Stimulated activated CD8-positive, alpha-beta memory T cell treated with anti-CD3 and anti-CD28 coated beads, Interleukin-15, amount 100 ng/mL, for 4 hours (primary cell): ENCODE measurements at places on chromosomes 12 and 14.

DNA sequence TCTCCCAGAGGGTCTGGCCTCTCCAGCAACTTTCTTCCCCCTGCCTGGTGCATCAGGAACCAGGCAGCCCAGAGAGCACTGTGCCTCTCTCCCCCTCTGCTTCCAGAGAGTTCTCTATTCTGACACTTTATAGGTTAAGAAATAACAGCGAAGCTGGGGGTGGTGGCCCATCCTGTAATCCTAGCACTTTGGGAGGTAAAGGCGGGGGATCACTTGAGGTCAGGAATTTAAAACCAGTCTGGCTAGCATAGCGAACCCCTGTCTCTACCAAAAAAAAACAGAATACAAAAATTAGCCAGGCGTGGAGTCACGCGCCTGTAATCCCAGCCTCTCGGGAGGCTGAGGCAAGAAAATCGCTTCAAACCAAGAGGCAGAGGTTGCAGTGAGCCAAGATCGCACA lies 58.3 kb downstream of the ESRRB start:
- no peak for DNase-seq

DNA sequence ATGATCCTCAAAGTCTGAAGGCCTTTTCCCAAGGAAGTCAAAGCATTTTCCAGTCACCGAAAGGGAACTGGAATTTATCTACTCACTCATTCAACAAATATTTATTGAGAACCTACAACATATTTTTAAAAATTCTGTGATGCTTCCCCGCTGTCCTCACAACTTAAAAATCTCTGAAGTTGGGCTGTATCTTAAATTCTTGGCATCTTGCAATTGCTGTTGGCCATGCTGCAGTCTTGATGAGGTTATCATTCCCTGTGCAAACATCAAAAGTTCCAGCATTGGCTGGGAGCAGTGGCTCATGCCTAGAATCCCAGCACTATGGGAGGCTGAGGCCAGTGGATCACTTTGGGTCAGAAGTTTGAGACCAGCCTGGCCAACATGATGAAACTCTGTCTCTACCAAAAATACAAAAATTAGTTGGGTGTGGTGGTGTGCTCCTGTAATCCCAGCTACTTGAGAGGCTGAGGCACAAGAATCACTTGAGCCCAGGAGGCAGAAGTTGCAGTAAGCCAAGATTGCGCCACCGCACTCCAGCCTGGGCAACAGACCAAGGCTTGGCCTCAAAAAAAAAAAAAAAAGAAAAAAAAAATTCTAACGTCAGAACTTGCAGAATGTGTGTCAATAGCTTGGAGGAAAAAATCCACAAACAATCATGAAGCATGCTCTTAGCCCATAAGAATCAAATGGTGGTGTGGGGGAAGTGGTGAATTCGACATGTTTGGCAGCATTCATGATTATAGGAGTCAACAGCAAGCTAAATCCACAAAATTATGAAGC lies 34.9 kb downstream of the CCDC177 start:
- no peak for DNase-seq

DNA sequence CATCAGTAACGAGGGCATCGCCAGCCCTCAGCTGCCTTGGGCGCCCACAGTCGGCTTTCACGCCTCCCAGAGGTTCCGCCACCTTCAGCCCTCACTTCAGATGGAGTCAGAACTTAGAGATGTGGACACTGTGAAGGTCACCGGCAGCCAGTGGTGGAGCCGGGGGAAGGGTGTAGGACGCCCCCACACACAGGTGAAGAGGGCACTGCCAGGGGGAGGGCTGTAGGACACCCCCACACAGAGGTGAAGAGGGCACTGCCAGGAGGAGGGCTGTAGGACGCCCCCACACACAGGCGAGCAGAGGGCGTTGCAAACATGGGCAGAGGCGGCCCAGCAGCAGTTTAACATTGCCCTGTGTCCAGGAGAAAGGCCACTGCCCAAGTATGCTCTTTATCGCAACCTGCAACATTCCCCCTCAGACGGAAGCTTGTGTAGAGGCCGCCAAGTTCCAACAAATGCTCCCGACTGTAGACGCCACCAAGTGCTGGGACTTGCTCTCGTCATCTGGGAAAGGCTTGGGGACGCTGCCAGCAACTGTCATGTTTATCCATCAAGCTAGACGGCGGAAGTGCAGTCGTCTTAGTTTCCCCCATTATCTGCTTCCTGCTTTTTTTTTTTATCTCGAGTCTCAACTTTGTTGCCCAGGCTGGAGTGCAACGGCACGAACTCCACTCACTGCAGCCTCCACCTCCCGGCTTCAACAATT lies 4.9 kb upstream of the ANKLE2 start:
- no peak for DNase-seq

DNA sequence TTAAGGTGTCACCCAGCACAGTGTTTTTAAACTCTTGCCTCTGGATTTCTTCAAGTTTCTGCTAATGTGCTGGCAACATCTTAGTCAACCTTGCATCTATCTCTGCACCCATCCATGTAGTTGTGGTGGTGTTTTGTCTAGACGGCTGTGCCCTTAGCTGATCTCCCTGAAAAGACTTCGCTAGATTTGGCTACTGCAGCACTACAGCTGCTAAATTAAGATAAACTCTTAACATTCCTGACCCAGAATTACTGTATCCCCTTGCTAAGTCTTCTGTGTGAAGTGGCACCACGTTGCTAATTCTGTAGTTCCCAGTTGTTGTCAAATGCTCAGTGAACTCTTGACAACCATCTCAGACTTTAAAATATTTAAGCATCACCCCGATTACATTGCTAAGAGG lies 66.8 kb downstream of the SRGAP1 start:
- DNase-seq = no peak

DNA sequence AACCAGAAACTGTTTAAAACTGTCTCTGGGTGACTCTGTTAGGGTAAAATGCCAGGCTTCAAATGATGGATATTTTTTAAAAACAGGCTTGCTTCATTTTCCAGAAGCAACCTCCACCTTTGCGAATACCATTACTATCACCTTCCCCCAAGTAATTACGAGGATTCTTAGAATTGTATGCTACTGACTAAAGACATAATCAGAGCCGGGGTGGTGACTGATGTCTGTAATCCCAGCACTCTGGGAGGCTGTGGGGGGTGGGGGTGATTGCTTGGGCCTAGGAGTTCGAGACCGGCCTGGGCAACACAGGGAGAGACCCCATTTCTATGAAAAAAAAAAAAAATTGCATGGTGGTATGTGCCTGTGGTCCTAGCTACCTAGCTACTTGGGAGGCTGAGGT lies 38.3 kb downstream of the FGD6 start:
- no peak for DNase-seq

GRCh38 chr12:130994821-130995375 lies 41.2 kb downstream of the ADGRD1 start:
- DNase-seq = no peak

- no peak for DNase-seq
Observed at GRCh38 chr12:76813265-76813664, 49.4 kb downstream of the ZDHHC17 start.

DNA sequence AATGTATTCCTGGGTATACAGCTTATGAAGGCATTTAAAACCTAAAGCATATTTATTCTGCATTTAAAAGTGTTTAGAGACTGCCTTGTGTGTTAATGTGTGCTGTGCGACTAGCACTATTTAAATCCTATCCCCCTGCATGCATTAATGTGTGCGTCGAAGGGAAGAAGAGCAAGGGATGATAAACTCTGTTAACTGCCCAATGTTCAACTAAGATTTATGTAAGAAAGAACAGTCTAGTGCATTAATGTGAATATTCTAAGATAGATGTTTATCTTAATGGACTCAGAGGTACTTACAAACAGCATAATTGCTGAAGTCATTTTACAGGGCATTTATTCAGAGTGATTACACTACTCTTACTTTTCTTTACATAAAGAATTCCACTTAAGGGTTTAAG lies 424.8 kb downstream of the DIO2 start:
- DNase-seq = no peak

DNA sequence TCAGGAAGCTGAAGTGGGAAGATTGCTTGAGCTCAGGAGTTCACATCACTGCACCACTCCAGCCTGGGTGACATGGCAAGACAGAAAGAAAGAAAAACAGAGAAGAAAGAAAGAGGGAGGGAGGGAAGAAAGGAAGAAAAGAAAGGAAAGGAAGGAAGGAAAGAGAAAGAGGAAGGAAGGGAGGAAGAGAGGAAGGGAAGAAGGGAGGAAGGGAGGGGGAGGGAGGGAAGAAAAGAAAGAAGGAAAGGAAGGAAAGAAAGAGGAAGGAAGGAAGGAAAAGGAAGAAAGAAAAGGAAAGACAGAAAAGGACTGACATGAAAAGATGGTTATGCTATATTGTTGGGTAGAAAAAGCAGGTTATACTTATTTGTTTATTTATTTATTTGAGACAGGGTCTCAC lies 3.9 kb downstream of the GLTP start:
- DNase-seq = no peak

DNA sequence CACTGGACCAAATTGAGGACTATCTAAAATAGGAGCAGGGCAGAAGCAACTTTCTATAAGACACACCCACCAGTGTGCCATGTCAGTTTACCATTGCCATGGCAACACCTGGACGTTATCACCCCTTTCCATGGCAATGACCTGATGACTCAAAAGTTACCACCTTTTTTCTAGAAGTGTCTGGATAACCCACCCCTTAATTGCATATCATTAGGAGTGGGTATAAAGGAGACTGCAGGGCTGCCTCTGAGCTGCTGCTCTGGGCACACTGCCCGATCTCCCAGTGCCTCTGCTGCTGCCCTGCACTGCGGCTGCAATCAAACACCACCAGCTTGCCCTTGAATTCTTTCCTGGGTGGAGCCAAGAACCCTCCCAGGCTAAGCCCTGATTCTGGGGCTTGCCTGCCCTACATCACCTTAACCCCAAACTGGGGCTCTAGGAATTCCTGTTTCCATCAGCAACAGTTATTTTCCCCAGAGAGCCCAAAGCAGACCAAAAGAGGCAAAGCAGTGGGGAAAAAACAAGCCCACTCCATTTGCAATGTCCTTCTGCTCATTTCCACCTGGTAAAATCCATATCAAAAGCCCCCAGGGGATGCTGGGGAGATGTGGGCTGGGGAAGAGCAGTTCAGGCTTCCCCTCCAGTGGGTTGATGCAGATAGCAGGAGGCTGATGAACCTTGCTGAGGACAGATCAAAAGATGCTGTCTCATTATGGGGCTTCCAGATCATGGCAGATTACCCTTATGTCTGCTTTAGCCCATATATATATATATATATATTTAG lies 129.5 kb upstream of the NCOR2 start:
- DNase-seq = no peak

DNA sequence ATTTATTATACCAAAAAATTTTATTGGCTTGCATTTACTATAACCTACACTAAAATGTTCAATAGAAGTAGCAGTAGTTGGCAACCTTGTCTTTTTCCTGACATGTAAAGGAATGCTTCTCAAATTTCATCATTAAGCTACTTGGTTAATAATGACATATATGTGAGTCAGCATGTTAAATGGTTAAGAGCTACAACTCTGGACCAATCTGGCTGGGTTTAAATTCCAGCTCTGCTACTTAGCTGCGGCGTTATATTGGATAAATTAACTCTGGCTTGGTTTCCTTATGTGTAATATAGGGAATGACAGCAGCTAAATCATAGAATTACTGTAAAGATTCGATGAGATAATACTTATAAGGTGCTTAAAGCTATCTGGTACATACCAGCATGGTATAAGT lies 53.7 kb upstream of the OTOGL start:
- no peak for DNase-seq

- DNase-seq = no peak
Observed at GRCh38 chr14:29355331-29355730, 572.3 kb downstream of the PRKD1 start.

DNA sequence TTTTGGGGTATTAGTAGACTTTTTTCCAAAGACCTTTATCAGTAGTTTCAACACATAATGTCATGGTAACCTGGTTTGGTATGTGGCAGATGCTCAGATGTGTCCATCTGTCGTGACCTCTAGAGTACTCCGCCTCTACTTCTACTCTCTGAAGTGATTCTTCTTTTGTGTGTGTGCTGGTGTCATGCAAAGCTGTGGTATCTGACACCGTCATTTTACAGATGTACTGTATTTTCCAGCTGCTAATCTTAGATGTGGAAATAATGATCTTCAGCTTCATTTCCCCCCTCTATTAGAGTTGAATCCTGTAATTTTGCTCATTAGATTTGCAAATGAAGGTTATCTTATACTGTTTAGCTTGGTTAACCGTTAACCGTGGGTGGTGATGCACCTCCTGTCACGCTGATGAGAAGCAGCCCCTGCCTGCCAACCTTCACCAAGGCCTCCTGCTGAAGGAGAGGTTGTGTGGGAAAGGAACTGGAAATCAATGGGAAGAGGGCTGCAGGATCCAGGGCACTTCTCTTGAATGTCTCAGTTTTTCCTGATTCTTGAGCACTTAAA lies 222.4 kb upstream of the AMIGO2 start:
- no peak for DNase-seq

- DNase-seq = no peak
Observed at GRCh38 chr14:71244341-71244740, 337.1 kb downstream of the PCNX1 start.

DNA sequence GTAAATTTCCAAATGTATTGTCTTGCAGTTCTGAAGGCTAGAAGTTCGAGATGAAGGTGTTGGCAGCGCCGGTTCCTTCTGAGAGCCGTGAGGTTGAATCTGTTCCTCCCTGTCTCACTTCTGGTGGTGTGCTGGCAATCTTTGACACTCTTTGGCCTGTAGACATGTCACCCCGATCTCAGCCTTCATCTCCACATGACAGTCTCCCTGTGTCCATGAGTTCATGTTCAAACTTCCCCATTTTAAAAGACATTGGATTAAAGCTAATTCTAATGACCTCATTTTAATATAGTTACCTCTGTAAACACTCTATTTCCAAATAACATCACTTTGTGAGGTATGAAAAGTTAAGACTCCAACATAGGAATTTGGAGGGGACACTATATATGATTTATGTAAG lies 4.1 kb upstream of the RBM19 start:
- no peak for DNase-seq

GRCh38 chr12:115322275-115322674 lies 638.3 kb upstream of the TBX3 start:
- DNase-seq = no peak

DNA sequence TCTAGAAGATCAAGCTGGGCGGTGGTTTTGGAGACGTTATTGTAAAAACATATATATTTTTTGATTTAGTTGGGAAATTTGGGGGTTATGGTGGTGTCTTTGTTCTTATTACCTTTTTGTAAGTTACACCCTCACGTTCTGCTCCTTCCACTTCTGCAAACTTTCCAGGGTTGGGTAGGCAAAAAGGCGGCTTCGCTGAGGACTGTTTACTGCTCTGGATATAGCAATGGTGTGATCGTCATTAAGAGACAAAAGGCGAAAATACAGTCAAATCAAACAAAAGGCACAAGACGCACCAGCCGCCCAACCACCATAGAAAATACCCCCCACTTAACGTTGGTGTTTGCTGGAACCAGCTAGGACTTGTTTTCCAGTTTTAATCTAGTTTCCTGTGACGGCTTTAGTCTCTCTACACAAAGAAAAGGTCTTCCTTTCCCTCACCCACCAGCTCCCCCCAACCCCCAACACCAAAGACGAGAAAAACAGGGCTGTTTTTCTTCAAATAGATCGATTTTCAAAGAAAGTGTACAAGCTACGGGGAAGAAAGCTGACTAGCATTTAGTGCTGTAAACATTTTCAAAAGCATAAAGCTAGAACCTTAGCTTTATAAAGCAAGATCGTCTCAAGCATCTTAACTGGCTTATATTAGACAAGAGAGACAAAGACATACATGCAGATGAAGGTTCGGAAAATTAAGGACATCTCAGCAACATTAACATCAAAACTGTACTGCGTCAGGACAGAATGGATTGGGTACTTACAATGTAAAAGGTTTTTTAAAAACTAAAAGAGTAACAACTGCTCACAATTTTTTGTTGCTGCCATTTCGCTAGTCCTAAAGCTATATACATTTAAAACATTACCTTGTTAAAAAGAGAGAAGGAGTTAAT lies 2.0 kb upstream of the SETD1B start:
- DNase-seq = no peak
